ENCODE measurements at places on chromosomes 5 and 9.

DNA sequence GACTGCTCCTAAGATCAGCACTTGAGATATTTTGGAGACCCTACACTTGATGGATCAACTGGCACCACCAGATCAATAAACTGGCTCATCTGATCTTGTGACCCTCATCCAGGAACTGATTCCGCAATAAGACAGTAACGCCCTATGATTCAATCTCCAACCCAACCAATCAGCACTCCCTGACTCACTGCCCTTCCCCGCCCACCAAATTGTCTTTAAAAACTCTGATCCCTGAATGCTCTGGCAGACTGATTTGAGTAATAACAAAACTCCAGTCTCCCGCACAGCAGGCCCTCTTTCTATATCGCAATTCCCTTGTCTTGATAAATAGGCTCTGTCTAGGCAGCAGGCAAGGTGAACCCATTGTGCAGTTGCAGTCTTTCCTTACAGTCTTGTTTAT is 677.0 kb downstream of the LRRC70 start:
- no peak for DNase-seq

DNA sequence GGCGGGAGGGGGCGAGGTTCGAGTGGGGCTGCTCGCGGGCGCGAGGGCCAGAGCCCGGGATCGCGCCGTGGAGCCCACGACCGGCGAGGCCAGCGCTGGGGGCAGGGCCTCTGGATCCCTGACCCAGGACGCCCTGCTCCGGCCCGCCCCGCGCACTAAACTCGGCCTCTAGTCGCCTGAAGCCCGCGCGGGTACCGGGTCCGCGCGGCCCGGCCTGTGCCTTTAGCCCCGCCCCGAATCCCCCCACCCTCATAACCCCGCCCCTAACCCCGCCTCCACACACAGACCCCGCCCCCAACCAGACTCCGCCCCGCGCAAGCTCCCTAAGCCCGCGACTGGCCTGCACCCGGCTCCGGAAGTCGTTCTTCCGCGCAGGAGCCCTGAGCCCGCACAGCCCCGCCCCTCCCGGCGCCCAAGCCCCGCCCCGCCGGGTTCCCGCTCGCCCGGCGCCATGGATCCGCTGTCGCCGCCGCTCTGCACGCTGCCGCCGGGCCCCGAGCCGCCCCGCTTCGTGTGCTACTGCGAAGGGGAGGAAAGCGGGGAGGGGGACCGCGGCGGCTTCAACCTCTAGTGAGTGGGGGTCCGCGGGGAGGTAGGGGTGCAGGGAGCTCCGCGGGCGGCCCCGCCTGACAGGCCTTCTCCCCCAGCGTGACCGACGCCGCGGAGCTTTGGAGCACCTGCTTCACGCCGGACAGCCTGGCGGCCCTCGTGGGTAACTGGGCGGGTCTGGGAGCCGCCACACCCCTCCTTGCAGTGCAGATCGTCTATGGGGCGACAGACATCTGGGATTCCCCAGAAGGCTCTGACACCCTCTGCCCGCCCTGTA is at the start of gene PAXX:
Gene PAXX (plus strand): TSS at position 430 of the 826 bp plus-strand sequence. CDS start 22 bp downstream, at position 452.
- peak; percentile 97 for DNase-seq

GRCh38 chr9:125409217-125409636 is 147.6 kb downstream of the GAPVD1 start:
- no peak for DNase-seq

DNA sequence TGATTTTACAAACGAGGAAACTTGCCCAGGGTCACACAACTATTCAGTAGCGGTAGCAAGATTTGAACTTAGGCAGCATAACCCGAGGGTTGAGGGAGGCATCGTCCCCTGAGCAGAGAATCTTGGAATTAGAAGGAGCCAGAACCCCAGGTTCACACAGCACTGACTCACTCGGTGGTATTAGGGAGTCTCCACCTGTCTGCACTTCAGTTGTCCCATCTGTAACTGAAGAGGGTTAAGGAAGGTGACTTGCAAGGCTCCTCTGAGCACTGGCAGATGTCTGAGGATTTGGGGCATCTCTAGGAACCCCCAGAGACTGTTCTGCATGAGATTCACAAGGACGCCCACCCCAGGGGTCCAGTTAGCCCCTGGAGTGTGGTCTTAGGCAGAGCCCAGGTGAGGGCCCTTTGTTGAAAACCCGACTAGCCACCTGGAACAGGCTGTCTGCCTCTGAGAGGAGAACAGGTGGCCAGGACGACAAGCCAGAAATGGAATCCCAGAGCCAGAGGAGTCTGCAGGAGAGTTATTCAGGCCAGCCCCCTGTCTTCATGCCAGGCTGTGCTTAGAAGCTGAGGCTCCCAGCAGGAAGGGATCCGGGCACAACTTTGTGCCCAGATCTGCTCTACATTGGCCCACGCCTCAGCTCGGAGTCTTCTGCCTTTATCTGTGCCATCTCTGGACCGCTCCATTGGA is 50.0 kb upstream of the ORM1 start:
- DNase-seq = no peak

GRCh38 chr5:113273948-113274347 is 160.8 kb downstream of the TSSK1B start:
- no peak for DNase-seq

GRCh38 chr5:62460578-62460983 is 48.0 kb downstream of the IPO11 start:
- DNase-seq = peak; percentile 84

GRCh38 chr9:113484258-113484730 is 20.8 kb downstream of the RGS3 start:
- no peak for DNase-seq

DNA sequence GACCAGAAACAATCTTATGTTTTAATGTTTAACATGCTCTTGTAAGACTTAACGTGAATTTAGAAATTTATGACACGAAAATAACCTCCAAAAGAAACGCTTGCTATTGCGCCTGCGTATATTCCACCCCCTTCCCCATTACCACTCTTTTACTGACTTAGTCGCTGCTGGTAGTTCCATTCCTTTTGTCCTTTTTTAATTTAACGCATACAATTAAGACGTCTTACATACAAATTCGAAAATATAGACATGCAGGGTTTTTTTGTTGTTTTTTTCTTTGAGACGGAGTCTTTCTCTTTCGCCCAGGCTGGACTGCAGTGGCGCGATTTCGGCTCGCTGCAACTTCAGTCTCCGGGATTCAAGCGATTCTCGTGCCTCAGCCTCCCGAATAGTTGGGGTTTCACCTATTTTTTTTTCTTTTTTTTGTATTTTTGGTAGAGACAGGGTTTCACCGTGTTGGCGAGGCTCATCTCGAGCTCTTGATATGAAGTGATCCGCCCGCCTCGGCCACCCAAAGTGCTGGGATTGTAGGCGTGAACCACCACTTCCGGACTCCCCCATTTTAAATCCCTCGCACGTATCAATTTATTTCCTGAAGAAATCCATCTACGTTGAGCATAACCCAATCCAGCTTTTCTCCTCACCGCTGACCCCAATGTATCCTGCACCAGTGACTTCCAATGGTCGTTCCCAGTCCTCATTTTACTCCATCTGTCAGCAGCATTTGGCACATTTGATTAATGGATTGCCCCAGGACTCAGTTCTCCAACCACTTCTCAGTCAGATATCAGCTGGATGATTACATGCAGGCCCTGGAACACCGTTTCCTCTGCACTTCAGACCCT is 684 bp upstream of the MED7 start:
- DNase-seq = peak; percentile 55

DNA sequence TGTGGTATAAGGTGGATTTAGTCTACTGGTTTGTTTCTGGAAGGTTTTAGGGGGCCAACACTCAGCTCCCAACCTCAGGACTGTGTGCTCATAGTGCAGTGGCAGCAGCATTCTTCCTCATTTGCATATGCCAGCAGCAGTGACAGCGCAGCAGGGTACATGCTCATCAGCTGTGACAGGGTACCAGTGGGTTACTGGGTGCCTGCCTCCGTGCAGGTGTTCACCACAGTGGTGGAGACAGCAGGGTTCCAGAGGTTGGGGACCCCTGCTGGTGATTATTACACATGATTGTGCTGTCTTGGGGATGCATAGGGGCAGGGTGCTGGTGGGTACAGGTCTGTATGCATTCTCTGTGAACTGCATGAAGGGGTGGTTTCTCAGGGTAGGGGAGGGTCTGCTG is 45.5 kb upstream of the IFNE start:
- no peak for DNase-seq

GRCh38 chr9:110217656-110218099 is 9.7 kb upstream of the C9orf152 start:
- peak; percentile 80 for DNase-seq

GRCh38 chr5:138981131-138981530 is 106.0 kb upstream of the LRRTM2 start:
- peak; percentile 19 for DNase-seq

Data from adipocyte (in vitro differentiated cells).